Left ventricle myocardium superior (tissue), 1 donor: ENCODE measurements at places on chromosomes 4 and X. TPM values are rescaled to one million over a fixed set of nuclear protein-coding genes. Genes with fewer than 3 reads are reported as not detected.

- DNase-seq: peak; percentile 46
These were observed 18.5 kb upstream of the AP1AR start for GRCh38 chr4:112213091-112213490.

DNA sequence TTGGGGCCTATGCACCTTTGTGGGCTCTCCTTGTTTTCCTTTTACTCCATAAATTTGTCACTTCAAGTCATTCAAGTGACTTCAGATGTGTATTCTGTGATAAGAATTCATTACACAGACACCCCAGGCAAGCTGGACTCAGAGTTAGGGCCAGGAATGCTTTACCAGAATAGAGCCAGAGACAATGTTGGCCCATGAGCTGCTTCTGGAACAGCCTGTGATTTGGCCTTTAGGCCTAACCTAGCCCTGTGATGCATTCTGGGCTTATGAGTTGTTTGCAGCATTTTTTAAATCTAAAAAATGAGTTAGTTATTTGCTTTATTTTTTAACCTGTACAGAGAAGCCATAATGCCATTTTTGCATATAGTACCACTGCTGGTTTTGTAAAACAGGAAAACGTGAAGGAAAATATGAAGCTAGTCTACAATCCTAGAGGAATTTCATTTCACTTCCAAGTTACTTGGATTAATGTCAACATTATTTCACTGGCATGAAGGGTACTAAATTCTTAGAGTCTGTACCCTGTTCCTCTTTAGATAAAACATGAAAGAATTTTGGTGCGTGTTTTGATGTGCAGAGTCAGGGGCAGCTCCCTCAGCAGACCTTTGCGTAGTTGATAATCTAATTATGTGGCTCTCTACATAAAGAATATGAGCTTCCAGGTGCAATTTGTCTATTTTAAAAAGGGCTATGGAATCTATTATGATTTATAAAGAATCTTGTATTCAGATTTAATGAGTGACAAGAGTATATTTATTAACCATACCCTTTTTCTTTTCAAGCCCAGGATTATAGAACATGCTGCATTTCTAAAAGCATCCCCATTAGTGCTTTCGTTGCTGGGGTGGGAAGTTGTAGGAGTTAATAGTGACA, 84.7 kb downstream of the ARHGAP10 start:
- DNase-seq: peak; percentile 45

The HERC5 gene
- 2.0 TPM for total RNA-seq

DNA sequence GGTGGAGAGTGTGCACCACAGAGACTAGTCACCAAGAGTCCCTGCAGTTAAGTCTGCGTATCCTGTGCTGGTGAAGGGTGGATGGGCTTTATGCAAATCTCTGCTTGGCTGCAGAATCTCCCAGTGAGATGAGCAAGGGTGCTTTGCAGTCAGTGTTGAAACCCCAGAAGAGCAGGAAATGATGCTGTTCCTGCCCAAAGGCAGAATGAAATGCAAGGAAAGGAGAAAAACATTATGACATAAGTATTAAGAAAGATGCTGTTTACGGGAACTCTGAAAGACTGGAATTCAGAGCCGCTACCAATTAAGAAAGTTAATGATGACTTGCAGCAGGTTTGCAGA, 25.4 kb upstream of the ACSL1 start:
- DNase-seq: no peak

DNA sequence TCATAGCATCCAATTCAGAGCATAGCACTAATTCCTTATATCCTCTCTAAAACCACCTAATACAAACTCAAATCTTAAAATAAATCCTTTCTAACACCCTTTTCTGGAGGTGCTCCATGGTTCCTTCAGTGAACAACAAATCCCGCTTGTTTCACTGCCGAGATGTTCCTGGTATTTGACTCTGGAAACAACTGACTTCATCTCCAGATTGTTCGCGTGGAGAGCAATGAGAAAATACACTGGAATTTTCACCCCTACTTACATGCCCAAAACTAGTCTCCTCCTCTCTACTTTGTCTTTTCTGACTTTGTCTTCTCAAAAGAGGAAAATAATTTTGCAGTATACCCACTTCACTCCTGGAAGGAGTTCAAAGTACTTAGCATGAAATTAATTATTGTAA, 129.0 kb downstream of the PLS3 start:
- DNase-seq: no peak

GRCh38 chr4:84855774-84856173, 110.7 kb downstream of the WDFY3 start:
- no peak for DNase-seq

- no peak for DNase-seq
These were observed 70.1 kb upstream of the SH3RF1 start for GRCh38 chr4:169340834-169341233.

The SNCA gene
- total RNA-seq: 4.6 TPM

- DNase-seq: peak; percentile 94
These were observed at the start of gene UFSP2 for GRCh38 chr4:185425647-185426352. TSS of gene UFSP2 (minus strand) at chr4:185425964. CDS start at chr4:185425868, 96 bp downstream.

DNA sequence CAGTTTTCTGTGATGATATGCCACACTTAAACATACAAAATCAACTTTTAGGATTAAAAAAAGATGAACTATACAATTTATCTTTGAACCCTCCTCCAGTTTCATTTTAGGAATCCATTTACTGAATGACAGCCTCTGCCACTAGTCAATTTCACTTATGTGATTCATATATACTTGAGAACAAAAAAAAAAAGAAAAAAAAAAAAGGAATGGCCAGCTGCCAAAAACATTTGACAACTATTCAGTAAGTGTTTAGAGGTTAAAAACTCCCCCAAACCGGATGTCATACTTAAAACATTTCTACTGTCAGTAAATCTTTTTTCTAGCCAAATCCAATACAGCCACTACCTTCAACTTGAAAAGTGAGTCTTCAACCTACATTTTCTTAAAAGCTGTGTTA, 266.7 kb upstream of the MAGEB2 start:
- no peak for DNase-seq

The TMEM192 gene
- 17.8 TPM for total RNA-seq

GRCh38 chr4:158042591-158043030, 130.2 kb downstream of the GASK1B start:
- DNase-seq: no peak

The CSAG1 gene
- not detected for total RNA-seq

GRCh38 chrX:37955273-37955672, 51.1 kb upstream of the SYTL5 start:
- no peak for DNase-seq

DNA sequence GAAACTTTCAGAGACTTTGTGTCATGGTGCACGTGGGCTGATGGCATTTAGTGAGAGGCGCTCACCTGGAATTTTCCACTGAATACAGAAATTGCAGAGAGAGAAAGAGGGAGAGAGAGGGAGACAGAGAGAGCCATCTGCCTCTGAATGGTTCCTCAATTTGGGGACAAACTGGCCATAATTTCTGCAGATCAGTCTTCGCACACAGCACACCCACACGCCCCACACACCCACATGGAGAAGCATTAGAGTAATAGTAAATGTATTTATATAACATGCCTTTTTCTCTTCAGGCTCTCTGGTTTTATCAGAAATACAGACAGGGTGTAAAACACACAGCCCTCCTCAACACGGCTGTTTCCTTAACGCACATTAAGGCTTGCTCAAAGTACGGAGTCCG, 38.6 kb downstream of the PRKX start:
- no peak for DNase-seq

DNA sequence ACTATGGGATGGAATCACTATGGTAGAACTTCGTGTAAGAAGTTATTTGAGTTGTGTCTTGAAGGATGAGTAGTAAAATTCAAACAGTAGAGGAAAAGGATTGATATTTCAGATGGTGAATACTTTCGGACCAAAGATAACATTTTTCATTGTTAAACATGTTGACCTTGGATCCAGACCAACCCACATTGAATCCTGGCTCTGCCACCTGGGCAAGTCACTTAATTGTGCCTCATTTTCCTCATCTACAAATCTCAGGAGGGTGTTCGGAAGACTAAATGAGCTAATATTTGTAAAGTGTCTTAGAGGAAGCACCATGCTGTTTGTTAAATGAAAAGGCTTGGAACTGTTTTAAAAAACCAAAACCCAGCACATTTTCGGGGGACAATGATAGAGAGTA, 1.4 kb upstream of the AIFM1 start:
- DNase-seq: no peak

DNA sequence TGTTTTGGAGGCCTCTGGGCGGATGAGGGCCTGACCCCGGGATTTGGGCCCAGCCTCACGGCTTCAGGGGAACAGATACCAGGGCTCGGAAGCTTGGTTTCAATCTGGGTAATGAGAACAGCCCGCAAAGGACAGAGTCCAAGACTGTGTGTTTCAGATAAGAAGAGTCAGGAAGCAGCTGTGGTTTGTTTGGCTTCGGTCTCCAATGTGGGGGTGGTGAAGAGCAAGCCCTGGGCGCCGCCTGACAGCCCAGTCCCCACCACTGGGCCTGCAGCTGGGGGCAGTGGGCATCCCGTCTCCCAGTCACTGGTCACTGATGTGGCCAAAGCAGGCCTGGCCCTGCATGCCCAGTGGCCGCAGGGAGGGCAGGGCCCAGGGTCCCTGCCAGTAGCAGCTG, 9.1 kb downstream of the WFS1 start:
- peak; percentile 68 for DNase-seq

GRCh38 chrX:115058276-115058675, 40.9 kb upstream of the IL13RA2 start:
- no peak for DNase-seq

DNA sequence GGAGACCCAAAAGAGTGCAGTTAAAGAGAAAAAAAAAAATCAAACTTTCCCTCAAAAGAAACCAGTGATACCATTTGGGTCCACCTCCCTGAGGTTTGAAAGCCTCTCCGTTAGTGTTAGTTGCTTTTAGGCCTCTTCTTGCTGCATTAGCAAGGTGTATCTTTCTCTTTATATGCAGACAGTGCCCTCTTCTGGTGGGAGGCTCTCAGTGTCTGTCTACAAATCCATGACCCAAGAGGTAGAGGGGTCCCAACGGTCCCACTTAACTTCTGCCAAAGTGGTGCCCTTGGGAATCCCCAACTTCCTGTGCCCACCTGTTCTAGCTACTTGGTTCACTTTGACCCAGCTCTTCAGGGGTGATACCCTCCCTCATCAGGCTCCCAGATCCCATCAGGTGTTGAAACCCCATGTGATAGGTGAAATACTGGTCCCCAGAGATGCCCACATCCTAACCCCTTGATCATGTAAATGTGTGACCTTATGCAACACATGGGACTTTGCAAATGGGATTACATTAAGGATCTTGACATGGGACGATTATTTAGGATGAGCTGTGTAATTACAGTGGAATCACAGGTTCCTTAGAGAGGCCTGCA, 63.7 kb upstream of the CD99 start:
- DNase-seq: no peak

The SPARCL1 gene
- total RNA-seq: 354 TPM

The XK gene
- total RNA-seq: 8.7 TPM

- DNase-seq: no peak
These were observed 42.2 kb upstream of the PUDP start for GRCh38 chrX:7190157-7190556.

- DNase-seq: no peak
These were observed 33.6 kb upstream of the TAPT1 start for GRCh38 chr4:16259889-16260246.

GRCh38 chr4:82360298-82361177, 13.3 kb downstream of the HNRNPD start:
- no peak for DNase-seq

The MEPE gene
- not detected for total RNA-seq

DNA sequence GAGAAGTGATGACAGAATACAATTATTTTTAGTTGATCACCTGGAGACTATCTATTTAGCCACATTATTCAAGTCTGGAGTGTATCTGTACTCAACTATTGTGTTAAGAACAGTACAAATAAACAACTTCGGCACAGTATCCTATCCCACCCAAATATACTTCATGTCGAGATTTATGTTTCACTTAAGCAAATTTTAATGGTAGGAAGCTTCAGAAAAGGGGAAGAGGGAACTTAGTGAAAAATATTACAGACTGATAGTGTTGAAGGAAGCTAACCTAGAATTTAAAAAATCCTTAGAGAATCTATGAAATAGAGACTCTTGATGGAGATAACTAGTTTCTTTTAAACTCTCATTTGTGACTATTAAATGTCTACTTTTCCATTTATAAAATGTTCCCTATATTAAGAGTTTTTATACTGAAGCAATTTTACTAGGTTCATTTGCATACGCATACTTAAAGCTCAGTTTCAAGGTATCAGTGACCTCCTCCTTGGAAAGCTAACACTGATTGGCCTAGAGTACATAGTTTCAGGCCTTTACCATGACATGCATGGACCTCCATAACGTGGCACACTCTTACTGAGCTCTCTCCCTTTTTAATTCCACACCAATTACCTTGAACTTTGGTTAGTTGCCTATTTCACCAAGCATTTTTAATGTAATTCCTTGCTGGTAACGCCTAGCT, 197.7 kb downstream of the CAMK2D start:
- no peak for DNase-seq

DNA sequence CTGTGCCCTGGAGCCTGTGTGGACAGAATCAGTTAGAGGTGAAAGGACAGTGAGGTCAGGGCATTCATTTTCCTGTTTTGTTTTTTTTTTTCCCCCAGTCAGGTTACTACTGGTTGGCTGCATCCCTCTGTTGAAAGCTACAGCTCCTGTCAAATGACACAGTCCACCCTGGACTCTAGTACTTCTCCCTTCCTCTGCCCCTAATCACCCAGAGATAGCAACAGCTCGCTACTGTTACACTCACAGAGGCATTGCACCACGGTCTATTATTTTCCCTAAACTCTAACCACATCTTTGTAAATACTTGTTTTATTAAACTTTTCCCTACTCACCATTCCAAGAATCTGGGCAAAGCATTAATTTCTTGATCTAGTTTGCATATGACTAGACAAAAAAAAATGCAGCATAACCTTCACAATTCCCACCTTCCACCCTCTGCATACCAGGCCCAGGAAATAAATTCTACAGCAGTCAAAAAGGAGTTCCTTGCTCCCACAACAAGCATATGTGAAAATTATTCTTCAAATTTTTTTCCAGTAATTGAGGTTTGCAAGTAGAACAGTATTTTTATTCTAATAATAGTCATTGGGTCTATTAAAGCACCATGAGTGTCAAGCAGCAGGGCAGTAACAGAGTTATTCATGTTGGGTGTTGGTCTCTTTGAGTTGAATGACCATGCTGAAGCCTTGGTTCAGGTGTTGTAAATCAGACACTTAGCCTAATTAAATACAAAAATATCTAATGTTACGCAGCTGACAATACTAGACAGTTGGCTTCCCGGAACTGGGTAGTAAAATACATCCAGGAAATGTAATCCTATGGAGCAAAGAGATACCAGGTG, 329.2 kb downstream of the INPP4B start:
- DNase-seq: no peak

DNA sequence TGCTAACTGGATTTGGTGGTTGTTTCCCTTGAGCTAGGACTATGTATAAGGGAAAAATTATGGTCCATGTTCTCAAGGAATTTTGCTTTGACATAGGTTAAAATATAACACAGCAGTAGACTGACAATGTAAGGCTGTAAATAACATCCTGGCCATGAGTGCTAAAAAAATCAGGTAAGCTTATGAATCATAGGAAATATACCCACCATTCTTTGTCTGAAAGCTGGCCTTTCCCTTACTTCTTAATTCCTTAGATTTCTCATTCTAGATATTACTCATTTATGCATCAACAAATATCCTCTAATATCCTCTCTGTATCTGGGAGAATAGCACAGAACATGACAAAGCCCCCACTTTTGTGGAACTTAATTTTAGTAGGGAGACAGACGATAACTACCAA, 6.8 kb upstream of the CHRNA9 start:
- DNase-seq: no peak

The GYPE gene
- total RNA-seq: 0.35 TPM

The TACR3 gene
- not detected for total RNA-seq
